M059J (cell line): ENCODE measurements at places on chromosomes 7 and 10.

- peak; percentile 96 for DNase-seq
Observed at GRCh38 chr7:102439963-102440795, 6.8 kb downstream of the ORAI2 start.

GRCh38 chr7:13989126-13989948 lies at the start of gene ETV1:
Gene ETV1, minus strand, starts transcription at chr7:13989666. Its CDS starts 614 bp downstream, at chr7:13989052.
- DNase-seq, result peak; percentile 77

DNA sequence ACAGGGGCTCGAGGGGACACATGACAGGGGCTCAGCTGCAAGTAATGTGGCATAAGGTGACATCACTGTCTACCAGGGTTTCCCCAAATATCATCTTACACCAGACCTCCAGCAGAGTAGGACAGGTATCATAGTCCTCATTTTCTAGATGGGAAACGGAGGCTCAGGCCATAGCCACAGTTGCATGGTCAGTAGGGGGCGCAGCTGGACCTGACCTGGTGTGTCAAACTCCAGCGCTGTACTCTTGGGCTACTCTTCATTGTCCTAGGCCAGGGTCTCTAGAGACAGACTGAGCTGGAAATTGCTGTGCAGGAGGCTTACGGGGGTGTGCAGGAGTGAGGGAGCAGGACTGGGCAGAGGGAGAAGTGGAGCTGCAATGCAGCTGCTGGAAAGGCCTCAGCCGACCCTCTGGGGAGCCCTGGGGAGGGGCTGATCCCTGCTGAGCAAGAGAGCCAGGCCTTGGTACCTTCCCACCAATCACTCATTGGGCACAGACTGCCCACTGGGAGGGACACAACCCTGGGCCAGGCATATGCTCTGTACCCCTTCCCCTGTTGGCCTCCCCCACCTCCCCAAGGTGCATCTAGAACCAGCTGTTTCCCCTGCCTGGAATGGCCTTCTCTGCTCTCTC lies 89.9 kb downstream of the CDH23 start:
- peak; percentile 9 for DNase-seq

GRCh38 chr10:99531696-99532593 lies 797 bp upstream of the NKX2-3 start:
- no peak for DNase-seq

DNA sequence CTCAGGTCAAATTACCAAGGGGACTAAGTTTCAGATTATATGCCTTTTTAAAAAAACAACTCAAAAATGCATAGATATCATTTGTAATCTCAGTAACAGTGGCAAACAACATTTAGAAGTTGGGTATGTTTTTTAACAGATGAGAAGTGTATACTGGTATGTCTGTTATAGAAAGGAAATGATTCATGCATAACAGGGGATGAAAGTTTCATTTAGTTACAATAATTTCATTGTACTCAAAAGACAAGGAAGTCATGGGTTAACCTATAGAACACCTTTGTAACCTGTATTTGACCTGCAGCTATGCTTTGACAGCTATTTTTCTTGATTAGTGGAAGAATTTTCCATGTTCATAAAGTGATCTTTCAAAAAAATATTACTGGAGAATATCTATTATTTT lies 35.4 kb upstream of the FAM133B start:
- no peak for DNase-seq

DNA sequence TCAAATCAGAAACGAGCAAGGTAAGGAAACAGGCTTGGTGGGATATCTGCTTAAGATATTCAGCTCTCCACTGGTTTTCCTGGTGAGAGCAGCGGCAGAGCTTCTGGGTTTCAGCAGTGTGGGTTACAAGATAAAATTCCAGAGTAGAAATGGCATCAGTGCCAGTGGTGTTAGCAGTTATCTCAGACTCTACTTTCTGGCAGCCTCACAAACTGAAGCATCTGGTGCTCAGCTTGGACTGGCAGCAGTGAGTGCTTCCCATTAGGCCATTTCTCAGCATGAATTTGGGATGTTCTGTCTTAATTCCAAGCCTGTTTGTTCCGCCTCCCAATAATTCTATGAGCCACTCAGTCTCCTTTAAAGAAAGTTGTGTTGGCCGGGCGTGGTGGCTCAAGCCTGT lies 6.9 kb upstream of the GSTO2 start:
- no peak for DNase-seq

- peak; percentile 37 for DNase-seq
Observed at GRCh38 chr7:48636391-48637015, 287.8 kb upstream of the CDC14C start.

DNA sequence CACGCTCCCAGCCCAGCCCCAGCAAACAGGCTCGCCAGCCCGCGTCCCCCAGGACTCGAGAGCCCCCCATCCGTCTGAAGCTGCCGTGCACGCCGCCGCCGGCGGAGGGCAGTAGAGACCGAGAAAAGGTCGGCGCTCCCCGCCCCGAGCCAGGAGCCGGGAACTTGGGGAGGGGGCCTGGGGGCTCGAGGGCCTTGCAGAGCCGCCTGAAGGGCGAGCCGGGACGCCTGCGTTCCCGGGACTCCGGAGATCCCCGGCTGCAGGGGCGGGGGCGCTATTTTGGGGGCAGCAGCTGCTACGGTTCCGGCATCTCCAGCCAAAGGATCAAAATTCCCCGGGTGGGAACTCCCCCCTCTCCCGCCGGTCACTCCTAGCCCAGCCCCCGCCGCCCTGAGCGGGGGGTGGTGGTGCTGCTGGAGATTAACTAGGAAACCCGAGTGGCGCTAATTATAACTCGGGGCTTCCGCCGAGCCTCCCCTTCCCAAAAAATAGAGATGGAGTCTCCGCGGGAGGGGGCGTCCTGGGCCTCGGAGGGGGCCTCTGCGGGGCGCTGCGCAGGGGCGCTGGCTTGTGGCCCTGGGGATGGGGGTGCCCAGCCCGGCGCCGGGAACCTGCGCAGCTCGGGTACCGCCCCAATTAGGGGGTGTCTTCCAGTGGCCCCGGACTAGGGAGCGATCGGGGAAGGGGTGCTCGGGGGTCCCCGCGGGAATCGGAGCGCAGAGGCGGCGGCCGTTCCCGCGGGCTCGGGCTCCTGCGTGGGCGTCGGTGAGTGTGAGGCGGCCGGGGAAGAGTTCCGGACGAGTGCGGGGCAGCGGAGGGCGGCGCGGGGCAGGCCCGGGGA lies 608 bp downstream of the ACHE start:
- no peak for DNase-seq

- no peak for DNase-seq
Observed at GRCh38 chr10:31948021-31948420, 19.4 kb upstream of the ARHGAP12 start.

DNA sequence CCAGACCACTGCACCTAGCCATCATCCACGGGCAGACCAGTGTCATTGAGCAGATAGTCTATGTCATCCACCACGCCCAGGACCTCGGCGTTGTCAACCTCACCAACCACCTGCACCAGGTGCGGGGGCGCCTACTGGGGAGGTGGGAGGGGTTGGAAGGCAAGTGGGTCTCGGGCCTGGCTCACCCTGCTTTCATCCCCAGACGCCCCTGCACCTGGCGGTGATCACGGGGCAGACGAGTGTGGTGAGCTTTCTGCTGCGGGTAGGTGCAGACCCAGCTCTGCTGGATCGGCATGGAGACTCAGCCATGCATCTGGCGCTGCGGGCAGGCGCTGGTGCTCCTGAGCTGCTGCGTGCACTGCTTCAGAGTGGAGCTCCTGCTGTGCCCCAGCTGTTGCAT lies 4.6 kb downstream of the NFKB2 start:
- no peak for DNase-seq

GRCh38 chr7:123711832-123712293 lies 36.9 kb downstream of the WASL start:
- no peak for DNase-seq

GRCh38 chr10:113111900-113112853 lies 162.1 kb downstream of the TCF7L2 start:
- no peak for DNase-seq

DNA sequence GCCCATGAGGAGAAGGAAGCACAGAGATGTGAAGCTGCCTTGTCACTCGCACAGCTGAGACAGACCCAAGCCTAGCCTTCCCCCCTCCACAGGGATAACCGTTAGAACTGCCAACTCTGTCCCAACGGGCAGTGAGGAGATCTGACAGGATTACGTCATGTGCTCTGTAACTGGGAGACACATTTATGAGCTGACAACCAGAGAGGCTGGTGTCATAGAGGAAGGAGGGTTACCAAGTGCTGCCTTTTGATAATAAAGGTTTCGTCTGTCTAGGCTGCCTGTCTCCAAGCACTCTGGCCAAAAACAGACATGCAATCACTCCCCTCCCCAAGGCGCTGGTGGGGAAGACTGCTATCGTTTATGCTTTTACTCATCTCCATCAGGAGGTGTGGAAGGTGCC lies 165.9 kb downstream of the PLXNA4 start:
- DNase-seq, result peak; percentile 35

- no peak for DNase-seq
Observed at GRCh38 chr7:128826916-128827247, 3.3 kb upstream of the FLNC start.

GRCh38 chr10:28169525-28169924 lies 133.3 kb downstream of the MPP7 start:
- peak; percentile 51 for DNase-seq

GRCh38 chr10:110733218-110733952 lies 89.2 kb downstream of the RBM20 start:
- DNase-seq, result peak; percentile 47

GRCh38 chr10:24114556-24114955 lies 94.4 kb upstream of the KIAA1217 start:
- DNase-seq, result no peak

GRCh38 chr10:92640107-92640506 lies 47.2 kb downstream of the KIF11 start:
- DNase-seq, result peak; percentile 64

DNA sequence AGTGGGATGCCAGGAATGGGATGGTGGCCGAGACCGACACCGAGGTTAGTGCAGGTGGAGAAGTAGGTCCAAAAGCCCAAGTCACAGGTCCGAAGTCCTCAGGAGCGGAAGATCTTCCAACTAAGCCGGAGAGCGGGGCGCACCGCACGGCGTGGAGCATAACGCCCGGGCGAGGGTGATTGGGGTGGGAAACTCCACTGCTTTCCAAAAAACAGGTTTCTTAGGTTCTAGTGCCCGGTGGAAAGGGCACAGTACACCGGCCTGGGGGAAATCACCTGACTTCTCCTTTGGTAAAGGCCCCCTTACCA lies 11.4 kb upstream of the SPAG6 start:
- no peak for DNase-seq

DNA sequence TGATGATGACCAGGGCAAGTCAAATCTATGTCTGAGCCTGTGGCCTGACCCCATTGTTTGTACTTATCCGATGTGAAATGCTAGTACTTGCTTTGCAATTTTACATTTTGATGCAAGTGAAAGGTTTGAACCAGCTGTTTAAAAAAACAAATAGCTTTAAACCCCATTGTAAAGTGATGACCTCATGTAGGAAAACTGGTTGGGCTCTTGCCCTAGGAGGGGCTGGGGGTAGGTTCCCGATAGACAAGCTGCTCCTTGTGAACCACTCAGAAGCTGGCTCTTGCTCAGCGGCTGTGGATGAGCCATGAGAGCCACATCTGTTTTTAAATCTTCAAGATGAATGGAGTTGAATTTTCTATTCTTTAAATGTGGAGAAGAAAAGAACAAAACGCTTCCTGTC lies 185.3 kb downstream of the WDR11 start:
- DNase-seq, result no peak

DNA sequence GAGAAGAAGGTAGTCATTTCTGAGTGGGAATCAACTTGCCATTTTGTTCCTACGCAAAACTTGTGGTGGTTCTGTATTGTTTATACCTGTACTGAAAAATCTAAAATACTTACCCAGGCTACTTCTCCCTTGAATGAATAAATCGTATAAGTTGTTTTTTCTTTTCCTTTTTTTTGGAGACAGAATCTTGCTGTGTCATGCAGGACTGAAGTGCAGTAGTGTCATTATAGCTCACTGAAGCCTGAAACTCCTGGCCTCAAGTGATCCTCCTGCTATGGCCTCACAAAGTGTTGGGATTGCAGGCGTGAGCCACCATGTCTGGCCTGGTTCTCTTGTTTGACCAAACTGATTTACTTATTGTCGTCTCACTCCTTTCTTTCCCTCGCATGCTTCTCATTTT lies 27.9 kb downstream of the LUC7L2 start:
- DNase-seq, result no peak

DNA sequence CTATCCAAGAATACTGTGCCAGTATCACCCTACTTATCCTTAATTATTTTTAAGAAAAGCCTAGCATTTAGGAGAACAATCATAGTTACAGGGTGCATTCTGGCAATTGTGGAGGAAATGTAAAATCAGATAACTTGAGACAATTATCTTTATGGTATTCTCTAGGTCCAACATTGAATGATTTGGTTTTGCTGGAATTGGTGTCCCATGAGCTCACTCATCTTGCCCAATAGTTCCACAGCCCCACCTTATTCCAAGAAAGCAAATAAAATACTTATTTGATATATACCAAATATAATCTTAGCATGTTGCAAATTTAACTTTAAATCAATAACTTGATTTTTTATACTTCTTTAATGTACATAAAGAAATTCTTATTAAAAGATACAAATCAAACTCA lies 65.3 kb downstream of the DGKB start:
- DNase-seq, result no peak

- DNase-seq, result peak; percentile 81
Observed at GRCh38 chr10:75165684-75166622, 44.6 kb upstream of the VDAC2 start.

- peak; percentile 71 for DNase-seq
Observed at GRCh38 chr7:50828801-50829200, 46.1 kb upstream of the GRB10 start.

GRCh38 chr10:59708816-59709394 lies 745 bp downstream of the SLC16A9 start:
- no peak for DNase-seq

- DNase-seq, result peak; percentile 44
Observed at GRCh38 chr7:34939175-34939574, 98.1 kb downstream of the DPY19L1 start.

DNA sequence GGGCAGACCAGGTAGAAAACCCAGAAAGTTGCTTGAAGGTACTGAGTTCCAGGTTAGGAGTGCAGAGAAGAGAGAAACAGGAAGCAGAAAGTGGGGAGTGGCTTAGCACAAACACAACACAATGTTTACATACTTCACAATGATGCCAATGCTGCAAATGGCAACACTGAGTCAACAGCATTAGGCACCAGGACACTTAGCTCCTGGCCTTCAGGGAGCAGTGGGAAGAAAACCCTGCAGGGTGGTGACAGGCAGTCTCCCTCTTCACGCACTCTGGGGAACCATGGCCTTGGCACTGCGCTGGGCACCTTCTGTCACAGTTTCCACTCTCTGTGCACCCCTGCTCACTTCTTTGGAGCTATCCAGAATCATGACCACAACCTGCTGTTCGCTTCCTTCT lies 7.3 kb downstream of the ICA1 start:
- DNase-seq, result no peak

GRCh38 chr10:48608279-48608681 lies 3.4 kb upstream of the ARHGAP22 start:
- DNase-seq, result peak; percentile 72
